DMS79 (cell line): ENCODE measurements at places on chromosomes 5 and 9.

DNA sequence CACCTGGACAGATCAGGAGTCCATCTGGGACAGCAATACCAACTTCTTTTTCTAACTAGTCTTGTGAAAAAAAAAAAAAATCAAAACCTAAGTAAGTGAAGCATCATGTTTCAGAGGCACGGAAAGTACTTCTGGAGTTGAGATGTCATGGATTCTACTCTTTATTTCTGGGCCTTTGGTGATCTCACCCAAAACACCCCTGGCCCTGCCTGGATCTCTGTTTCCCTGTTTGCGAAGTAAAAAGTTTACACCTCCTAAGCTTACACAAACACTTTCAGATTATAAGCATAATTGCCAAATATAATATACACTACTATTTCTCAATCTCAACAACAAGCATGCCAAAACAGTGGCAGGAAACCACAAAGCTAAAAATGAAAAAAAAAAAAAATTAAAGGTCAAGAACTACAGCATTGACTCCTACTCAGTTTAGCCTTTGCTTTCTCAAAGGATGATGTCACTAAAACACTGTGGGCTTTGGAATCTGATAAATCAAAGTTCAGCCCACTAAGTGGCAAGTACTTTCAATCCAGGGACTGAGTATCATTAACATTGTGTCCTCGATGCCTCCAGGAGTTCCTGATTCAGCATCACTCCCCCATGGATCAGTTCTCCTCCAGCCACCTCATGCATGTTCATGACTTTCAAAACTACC is 291.9 kb downstream of the NFIB start:
- DNase-seq: no peak

GRCh38 chr9:76687861-76688391 is 76.3 kb upstream of the PCA3 start:
- DNase-seq: peak; percentile 25

DNA sequence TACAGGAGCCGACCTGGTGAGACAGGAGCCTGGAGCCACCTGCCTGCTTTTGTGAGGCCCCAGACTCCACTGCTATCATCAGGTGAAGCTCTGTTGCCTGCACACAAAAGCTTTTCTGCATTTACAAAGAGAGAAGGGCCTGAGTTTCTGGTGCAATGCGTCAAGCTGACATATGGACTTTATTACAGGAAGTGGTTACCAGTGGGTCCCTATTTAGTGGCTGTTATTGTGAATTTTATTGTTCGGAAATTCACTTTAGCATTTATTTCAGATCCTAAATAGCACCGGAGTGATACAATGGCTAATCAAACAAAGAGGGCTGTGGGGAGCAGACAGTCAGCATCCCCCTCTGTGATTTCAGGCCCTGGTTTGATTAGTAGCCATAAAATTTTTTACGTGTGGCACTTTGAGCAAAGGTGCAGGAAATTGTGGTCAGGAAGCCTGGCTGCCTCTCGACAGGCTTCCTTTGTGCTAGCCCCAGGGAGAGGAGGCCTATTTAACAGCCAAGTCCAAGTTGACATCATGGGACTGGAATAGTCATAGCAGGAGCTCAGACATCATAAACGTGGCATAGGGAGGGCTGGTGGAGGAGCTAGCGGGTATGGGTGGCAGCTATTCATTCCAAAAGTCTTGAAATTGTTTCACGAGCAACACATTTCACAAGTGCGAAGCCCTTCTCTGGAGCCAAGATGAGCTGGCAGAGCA is 8.4 kb downstream of the TGFBI start:
- DNase-seq: peak; percentile 82

- DNase-seq: no peak
These were observed 14.4 kb upstream of the TMOD1 start for GRCh38 chr9:97487107-97487506.

GRCh38 chr5:15008476-15008875 is 136.9 kb upstream of the ANKH start:
- no peak for DNase-seq

DNA sequence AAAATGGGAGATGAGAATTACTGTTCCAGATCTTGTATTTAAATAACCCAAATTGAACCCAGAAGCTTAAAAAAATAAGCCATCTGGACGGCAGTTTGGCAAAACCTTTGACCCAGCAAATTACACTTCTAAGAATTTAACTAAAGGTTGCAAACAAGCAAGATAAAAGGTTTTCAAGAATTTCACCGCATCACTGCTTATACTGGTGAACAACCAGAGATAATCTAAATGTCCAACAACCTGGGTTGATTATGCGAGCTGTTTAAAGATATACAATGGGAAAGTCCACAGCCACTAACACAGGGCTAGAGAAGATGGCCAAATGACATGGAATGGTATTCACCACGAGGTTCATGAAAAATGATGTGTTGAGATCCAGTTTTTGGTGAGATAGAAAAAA is 149.3 kb downstream of the GNAQ start:
- DNase-seq: no peak

GRCh38 chr9:127832248-127832647 is 22.2 kb downstream of the ENG start:
- no peak for DNase-seq

DNA sequence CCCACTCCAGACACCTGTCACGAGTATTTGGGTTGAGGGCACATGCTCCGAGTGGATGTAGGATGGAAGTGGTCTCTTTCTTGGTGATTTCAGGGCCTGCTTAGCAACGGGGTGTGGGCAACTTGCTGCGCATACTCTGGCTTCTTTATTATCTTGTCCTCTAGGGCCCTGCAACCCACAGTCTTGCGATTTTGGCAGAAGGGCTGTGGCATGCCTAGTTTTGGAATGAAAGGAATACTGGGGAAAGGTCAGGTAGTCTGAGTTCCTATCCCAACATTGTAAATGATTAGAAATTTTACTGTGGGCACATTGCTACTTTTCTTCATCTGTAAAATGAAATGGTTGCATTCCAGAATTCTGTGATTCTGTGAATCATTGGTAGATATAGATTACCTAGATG is 74.3 kb downstream of the ACTBL2 start:
- DNase-seq: no peak

- no peak for DNase-seq
These were observed 113.4 kb downstream of the FRMD3 start for GRCh38 chr9:83424831-83425230.

DNA sequence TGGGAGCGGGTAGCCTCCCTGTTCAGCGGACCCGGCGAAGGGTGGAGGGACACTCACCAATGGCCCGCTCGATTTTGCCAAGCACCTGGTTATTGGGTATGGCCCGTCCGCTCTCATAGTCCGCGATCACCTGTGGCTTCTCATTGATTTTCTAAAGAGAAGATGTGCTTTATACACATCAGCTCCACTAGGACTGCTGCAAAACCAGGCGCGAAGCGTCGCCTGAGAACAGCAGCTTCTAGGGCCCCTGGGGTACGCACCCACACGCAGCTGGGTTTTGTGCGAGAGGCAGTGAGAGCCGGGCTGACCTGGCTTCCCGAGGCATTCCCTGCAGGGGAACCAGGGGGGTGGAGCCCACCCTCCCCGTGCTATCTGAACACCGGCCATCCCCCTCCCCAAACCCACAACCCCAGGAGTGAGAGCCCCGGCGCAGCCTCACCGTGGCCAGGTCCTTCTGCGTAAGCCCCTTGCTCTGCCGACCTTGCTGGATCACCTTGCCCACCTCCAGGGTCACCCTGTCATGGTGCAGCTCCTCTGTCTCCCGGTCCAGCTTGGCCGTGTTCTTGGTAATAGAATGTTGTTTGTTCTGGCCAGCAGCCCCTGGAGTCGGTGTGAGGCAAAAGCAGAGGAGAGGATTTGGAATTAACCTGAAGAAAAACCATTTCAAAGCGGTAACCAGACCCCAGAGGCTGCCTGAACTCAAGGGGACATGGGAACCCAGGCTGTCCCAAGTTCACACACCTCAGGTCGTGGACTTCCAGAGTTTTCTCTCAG is 3.1 kb downstream of the EDF1 start:
- no peak for DNase-seq

DNA sequence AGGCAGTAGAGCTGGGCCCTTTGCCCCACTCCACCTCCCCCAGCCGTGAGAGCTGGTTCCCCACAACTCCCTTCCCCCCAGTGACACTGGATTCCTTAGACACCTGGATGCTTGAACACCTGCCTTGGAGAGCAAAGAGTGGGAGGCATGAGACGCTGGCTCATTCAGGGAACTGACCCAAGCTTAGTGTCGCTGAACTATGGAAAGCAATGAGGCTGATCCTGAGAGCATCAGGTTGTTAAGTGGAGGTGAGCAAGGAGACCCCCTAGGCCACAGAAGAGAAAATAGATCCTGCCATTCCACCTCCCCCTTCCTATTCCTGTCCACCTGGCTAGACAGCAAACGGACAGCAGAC is 2.0 kb downstream of the CCL19 start:
- DNase-seq: peak; percentile 52

DNA sequence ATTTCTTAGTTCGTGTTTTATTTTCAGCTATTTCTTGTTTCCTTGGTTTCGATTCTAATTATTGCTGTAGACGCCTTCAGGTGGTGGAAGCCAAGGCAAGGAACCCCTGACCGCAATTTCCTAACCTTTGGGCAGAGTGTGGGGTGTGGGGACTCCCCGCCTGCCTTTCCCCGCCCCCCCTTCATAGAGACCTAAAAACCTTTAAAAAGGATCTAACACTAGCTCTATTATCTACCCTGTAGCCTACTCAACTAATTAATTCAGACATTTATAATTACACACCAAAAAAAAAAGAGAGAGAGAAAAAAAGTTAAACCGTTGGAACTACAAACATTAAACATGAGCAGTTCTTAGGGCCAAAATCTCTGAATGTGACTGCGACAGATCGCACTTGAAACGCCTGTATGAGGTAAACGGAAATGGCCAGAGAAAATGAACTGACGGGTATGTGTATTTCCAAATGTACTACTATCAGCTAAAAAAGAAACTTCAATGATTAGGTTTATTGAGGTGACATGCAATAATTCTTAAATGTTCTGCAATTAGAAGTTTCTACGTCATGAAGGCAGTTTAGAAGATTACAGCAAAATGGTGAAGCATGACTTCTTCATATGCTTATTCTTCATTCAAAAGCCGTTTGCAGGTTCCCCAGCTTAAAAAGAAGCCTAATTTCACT is 19.0 kb upstream of the FER start:
- DNase-seq: no peak

GRCh38 chr5:25006734-25007133 is 362.0 kb upstream of the CDH10 start:
- no peak for DNase-seq
